SJSA1 (cell line): ENCODE measurements at places on chromosomes 4 and X. TPM values are rescaled to one million over a fixed set of nuclear protein-coding genes. Genes with fewer than 3 reads are reported as not detected.

LRRC66 gene
- 0.05 TPM in 1 of 2 replicates, not detected in the other for total RNA-seq

DNA sequence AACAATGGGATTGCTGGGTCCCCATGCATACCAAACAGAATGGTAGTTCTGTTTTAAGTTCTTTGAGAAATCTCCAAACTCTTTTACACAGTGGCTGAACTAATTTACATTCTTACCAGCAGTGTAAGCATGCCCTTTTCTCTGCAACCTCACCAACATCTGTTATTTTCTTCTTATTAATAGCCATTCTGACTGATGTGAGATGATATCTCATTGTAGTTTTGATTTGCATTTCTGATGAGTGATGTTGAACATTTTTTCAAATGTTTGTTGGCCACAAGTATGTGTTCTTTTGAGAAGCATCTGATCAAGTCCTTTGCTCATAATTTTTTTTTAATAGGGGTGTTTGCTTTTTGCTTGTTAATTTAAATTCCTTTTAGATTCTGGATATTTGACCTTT, 41.2 kb upstream of the ZMAT1 start:
- no peak overlapping the region for H3K27ac ChIP-seq
- H3K4me1 ChIP-seq = no peaks in the 10 kb centered on the region
- no peak overlapping the region for H3K4me3 ChIP-seq

- no peak overlapping the region for H3K4me3 ChIP-seq
- no peaks in the 10 kb centered on the region for H3K4me1 ChIP-seq
- no peak for DNase-seq
- H3K27me3 ChIP-seq = no peaks in the 10 kb centered on the region
These were observed 297.7 kb upstream of the CLNK start for GRCh38 chr4:10982305-10982704.

DNA sequence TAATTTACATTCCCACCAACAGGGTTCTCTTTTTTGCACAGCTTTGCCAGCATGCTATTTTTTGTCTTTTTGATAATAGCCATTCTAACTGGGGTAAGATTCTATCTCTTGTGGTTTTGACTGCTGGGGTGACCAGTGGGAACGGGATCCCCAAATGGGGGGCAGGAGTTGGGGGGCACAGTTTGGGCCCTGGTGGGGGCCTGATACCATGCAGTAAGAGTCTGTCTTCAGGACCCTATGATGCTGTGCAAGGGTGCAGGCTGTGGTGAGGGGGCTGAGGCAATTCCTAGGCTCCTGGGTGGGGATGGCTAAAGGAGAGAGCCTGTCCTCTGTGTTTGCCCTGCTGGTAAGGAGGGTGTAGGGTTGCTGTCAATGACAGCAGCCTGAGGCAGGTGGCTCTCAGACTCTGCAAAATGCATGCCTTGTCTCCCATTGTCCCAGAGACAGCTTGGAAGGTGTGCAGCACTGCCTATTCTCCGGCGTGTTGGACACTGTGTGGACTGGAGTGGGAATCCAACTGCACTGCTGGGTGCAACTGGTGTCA, 172.7 kb upstream of the ARHGAP24 start:
- no peak for DNase-seq
- no peaks in the 10 kb centered on the region for H3K27me3 ChIP-seq
- no peaks in the 10 kb centered on the region for H3K4me1 ChIP-seq
- H3K4me3 ChIP-seq = no peak overlapping the region
- no peaks in the 10 kb centered on the region for H3K36me3 ChIP-seq

DNA sequence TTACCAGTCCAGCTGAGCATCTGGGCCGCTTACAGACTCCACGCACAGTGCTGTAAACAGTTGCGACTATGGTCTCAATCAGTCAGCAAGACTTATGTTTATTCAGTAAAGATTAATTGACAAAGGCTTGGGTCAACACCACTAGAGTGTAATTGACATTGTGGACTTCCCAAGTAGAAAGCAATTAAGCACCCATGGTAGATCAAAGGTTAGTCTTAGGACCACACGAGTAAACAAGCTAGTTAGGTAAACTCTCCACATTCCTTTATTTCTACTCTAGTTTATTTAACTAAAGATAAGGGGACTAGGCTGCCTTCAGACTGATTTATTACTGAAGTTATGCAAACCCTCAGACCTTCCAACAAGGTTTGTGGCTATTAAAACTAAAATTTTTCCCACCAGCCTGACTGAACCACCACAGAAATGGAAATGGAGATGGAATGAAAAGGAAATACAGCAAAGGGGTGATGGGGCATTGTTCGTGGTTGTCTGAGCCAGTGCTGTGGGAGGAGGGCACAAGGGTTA, 44.2 kb downstream of the MTHFD2L start:
- no peaks in the 10 kb centered on the region for H3K27me3 ChIP-seq
- H3K4me3 ChIP-seq = no peak overlapping the region
- H3K27ac ChIP-seq = no peak overlapping the region
- DNase-seq = no peak
- peaks cover 43% of the 10 kb centered on the region for H3K4me1 ChIP-seq

DNA sequence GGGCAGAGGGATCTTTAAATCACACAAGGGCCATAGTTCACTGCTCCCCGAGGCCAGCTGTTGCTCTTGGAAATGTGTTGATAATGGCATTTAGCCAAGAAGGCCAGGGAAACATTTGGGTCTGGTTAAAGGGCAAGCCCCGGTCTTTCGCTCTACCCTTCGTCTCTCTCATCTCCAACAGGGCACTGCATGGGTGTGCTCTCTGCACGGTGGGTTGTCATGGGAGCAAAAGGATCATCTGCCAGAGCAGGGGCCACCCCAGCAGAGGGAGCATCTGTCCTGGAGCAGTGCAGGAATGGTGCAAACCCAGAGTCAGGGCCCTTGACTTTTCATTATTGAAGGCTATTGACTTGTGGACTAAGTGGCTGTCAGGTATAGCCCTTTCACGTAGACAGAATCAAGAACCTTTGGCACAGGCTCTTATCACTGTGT, 22.7 kb upstream of the PGRMC2 start:
- H3K27ac ChIP-seq = no peak overlapping the region
- H3K4me1 ChIP-seq = peaks cover 10% of the 10 kb centered on the region
- DNase-seq = peak; percentile 28
- no peaks in the 10 kb centered on the region; the same call in 1 of the 2 replicates for H3K36me3 ChIP-seq
- H3K4me3 ChIP-seq = no peak overlapping the region

DNA sequence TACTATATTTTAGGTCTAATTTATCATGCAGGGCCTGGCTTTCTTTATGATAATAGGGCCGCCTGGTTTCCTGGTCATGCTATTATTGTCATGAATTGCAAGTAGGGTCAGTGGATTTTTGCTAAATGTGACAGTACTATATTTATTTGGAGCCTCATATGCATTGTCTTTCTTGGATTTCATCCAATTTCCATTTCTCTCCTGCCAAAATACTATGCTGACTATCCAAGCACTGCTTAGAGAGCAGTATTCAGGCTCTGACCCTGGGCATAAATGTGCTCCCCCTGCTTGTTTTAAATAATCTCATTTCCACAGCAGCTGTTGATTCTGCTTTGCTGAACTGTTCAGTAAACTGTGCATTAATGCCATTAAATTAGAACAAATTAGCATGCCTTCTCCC, 269.3 kb downstream of the GPM6A start:
- H3K36me3 ChIP-seq = no peaks in the 10 kb centered on the region
- no peaks in the 10 kb centered on the region for H3K27me3 ChIP-seq
- DNase-seq = no peak
- H3K4me1 ChIP-seq = no peaks in the 10 kb centered on the region
